ENCODE measurements at places on chromosomes 1 and 21. TPM values are rescaled to one million over a fixed set of nuclear protein-coding genes. Genes with fewer than 3 reads are reported as not detected.

Gene NBPF6
- polyA plus RNA-seq: not detected

Gene RNU1-4
- polyA plus RNA-seq: not detected

Gene CRNN
- 1.0 TPM for polyA plus RNA-seq

Gene NLRP3
- 0.67 TPM for polyA plus RNA-seq

Gene EGLN1
- polyA plus RNA-seq: 7.9 TPM

Gene RGS2
- polyA plus RNA-seq: 459 TPM

Gene CAPZB
- polyA plus RNA-seq: 314 TPM

Gene NTMT2
- polyA plus RNA-seq: not detected

Gene RIIAD1
- 7.0 TPM for polyA plus RNA-seq

Gene LCE3E
- polyA plus RNA-seq: not detected

Gene SLC6A17
- polyA plus RNA-seq: 1.4 TPM

Gene FLG2
- polyA plus RNA-seq: not detected

Gene KIRREL1
- 11.2 TPM for polyA plus RNA-seq

Gene FCRL4
- not detected for polyA plus RNA-seq

Gene ZNF593OS
- not detected for polyA plus RNA-seq

Gene SH2D5
- 0.07 TPM for polyA plus RNA-seq

Data from adrenal gland (tissue), 19 donors.